ENCODE measurements at places on chromosomes 7 and 10.
A peak's percentile ranks its signal among the peaks of the same experiment; 100 is the strongest.

DNA sequence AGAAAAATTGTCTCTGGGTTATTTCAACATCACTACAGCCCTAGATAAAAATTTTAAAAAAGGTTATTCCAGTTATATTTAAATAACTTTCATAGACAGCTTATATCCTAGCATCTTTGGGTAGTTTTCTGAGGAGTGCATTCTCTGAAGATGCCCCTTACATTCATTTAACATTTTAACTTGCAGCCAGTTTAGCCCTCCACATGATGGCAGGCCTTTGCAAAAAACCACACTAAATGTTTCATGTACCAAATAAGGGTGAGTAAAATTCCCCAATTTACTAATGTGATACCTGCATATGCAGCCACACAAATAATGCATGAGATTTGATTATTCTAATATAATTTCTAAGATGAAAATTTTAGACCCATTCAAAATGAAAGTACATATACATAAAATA is 108.4 kb upstream of the ZWINT start:
- DNase-seq, result no peak

- DNase-seq, result no peak
These were observed 942.9 kb downstream of the NRG3 start for GRCh38 chr10:82817676-82818422.

DNA sequence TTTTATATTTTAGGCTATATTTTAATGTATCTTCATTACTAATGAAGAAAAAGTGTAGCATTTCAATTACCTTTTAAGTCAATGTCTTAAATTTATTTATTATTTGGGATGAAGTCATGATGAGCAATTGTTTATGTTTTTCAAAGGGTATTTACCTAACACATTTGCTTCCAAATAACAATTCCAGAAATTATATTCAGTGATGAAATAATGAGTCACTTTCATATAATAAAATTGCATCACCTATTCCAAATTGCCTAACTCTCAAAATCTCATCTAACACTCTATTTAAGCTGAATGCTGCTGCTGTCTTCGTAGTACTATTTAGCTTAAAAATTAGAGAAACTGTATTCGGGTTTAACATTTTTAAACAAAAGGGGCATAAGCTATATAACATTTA is 97.7 kb downstream of the PRKG1 start:
- DNase-seq, result no peak

DNA sequence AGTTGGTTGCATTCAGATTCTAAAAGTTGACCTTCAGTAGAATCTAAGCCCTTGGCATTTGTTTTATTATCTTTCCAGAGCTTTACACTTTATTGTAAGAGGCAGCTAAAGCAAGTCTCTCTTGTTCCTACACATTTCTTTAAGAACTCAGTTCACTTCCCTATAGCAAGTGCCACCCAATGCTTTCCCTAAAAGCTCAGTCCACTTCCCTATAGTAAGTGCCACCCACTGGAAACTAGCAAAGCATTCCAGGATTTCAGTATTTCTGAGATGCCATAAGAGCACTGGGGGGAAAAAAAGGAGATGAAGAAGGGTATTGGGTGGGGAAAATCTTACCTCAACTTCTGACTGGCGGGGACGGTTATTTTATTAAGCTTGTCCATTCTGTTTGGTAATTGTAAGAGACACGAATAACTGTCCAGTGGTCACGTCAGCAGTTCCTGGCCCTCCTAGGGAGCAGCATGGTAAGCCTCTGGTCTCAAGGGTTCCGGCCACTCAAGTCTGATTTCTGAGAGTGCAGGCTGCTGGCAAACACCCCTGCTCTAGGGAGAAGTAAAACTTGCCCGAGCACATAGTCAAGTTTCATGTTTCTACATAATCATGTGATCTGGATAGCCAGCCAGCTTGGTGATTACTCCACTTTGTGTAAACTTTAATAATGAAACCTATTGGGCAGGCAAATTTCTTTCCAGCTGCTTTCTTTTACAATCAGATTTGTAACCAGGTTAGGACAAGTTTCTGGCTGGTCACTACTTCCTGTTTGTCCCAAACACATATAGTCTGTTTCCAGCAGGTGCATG is at the start of gene BLNK:
BLNK (minus strand) TSS at position 554 of the 800 bp plus-strand sequence; CDS start at position 383, 171 bp downstream.
- no peak for DNase-seq

- no peak for DNase-seq
These were observed 169.5 kb downstream of the TMEM26 start for GRCh38 chr10:61283481-61284221.

DNA sequence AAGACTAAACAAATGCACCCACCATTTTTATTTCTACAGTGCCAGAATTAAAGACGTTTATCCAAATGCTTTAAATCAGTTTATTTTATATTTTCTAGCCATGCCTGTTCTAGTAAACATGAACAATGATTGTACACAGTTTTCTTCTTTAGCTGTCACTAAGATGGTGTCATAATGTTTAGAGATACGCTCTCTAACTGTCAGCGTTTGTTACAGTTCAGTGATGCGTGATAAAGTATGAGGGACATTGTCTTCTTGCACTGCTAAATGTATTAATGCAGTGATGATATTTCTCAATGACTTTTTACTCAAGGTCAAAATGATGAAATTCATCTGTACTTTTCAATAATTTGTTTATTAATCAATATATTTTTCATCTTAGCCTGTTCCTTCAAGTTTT is 513.6 kb downstream of the ATRNL1 start:
- DNase-seq, result no peak

DNA sequence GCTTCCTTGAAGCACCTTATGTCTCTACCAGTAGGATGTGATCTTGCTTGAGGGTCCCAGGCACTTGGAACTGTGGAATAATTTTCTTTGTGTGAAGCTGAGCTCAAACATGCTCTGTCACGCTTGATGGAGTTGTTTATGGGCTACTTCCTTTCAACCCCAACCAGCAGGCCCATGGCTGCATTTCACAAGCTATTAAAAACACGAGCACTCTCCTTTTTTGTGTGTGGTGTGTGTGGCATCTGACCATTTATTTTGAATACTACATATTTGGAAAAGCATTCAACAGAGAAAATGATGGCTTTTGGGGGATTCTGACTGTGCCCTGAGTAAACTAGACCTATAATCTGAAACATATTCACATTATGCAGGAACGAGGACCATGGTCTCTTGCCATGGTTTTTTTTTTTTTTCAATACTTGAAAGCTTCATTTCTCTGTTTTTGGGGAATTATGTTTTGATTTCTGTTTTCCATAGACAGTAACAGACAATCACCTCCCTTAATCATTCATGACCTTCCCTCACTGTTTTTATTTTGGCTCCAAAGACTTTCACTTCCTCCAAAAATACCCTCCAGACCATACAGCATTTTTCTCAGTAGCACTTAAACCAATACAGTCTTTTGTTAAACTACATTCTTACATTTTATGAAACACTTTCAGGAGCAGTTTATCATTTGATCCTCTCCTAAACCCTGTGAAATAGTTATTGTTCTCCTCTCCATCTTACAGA is 233.6 kb upstream of the BMPER start:
- DNase-seq, result peak; percentile 13

DNA sequence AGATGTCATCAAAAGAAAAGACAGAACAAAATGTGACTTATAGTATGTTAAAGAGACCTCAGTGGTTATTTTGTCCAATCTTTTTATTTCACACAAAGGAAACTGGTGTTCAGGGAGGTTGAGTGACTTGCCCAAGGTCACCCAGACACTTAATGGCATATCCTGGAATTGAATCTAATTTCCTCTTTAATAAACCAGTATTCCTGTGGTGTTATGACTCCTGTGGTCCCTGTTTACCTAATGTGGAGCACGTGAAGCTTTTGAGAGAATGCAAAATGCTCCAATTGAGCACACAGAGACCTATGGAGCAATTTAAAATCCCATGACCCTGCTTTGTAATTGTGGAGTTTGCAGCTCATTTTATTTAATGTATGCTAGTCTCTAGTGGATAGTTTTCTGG is 251.9 kb downstream of the REEP3 start:
- DNase-seq, result no peak

GRCh38 chr10:75399461-75400162 is 2.0 kb downstream of the ZNF503 start:
- peak; percentile 54 for DNase-seq

- DNase-seq, result no peak
These were observed 268.1 kb upstream of the PLPP4 start for GRCh38 chr10:120188950-120189349.

DNA sequence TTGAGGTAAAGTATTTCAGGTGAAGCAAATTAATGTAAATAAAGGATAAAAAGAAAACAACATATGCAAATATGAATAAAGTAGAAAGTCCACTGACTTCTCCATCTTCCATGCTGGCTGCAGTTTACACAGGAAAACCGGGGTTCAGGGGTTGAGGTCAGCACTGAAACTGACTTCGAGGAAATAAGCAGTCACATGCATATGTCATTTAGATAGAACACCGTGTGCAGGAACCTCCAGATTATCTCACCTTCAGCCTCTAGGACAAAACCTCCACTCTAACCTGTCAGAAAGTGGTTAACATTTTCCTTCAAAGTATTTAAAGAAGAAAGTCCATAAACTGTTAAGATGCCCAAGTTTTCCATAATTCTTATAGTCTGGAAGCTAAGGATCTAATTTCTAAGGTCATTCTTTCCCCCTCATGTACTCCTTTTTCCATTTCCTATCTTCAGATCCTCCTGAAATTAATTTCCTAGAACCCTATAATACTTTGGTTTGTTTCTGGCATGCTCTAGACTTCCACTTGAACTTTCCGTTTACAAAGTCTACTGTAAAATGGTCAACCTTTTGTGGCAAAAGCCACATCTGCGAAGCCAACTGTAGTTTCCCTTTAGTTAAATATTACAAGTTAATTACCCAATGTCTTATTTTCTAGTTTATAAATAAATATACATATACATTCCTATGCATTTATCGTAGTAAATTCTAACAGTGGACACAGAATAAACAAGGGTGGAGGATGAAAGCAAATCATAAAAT is 173.3 kb downstream of the RAPGEF5 start:
- DNase-seq, result no peak

GRCh38 chr10:110509560-110509959 is 11.9 kb downstream of the DUSP5 start:
- DNase-seq, result no peak

GRCh38 chr7:102912742-102913141 is at the start of gene LRRC17:
Gene LRRC17 (plus strand): TSS chr7:102913000. CDS start chr7:102933914, 20,914 bp downstream.
- DNase-seq, result no peak

DNA sequence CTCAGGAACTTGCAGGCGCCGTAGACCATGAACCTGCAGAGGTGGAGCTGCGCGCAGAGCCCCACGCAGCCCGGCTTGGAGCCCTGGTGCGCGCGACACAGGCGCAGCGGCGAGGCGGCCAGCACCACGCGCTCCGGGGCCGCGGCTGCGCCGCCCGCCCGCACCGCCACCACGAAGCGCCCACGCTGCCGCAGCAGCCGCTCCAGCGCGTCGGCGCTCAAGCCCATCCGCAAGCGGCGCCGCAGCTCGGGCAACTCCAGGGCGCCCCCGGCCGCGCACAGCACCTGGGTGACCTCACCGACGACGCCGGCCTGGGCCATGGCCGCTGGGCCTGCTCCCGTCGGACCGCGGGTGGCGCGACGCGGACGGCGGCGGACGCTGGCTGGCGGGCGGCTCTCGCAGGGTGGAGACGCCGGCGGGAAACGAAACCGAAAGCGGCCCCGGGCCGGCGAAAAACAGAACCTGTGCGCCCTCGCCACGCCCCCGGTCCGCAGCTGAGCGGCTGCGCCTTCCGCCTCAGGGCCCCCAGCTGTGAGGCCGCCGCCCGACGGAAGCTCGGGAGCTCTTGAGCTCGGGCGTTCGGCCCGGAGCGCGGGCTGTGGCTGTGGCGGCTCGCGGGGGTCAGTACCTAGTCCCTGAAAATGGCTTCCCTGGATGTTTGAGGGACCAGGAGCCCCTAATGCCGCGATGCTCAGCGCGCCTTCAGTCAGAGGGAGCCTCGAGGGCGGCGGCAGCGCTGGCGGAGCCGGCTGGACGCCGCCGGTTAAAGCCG is at the start of gene PARP12:
PARP12 (minus strand) TSS at position 424 of the 772 bp plus-strand sequence; CDS start at position 320, 104 bp downstream.
- DNase-seq, result peak; percentile 83

DNA sequence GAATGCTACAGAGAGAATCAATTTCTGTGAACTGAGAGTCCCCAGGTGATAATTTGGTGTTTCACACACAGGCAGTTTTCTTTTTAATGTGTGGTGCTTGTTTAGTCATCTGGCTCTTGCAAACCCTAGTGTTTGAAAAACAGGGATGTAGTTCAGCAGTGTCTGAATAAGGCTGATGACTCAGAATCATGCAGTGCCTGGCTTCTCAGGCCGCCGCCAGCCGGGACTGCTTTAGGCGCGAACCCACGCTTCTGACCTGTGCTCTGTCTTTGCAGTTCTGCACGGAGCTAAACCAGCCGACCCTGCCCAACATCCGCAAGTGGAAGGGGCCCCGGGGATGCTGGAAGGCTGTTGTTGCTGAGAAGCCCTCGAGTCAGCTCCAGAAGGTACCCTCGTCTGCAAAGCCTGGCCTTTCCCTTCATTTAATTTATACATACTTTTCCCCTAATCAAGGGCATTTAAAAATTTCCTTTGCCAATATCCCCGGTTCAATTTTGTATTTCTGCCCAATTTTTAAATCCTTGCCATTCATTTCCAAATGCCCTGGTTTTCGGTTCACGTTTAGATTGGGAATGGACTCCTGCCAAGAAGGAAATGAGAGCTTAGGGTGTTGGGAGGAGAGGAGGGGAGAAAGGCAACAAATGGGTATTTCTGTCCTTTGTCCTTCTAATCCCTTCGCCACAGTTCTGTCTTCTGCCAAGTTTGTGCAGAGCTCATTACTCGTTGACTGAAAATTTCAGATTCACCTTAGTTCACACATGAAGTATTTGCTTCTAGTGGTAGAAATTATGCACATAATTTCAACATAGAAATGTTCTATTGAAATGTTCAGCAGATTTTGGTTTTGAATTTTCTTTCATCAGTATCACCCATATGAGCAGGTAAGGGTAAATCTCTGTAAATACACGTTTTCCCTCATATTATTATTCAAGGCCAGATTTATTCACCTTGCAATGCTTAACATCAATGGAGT is 108.5 kb upstream of the ANLN start:
- DNase-seq, result peak; percentile 80

GRCh38 chr10:64369885-64370773 is 848.9 kb downstream of the REEP3 start:
- DNase-seq, result peak; percentile 13

DNA sequence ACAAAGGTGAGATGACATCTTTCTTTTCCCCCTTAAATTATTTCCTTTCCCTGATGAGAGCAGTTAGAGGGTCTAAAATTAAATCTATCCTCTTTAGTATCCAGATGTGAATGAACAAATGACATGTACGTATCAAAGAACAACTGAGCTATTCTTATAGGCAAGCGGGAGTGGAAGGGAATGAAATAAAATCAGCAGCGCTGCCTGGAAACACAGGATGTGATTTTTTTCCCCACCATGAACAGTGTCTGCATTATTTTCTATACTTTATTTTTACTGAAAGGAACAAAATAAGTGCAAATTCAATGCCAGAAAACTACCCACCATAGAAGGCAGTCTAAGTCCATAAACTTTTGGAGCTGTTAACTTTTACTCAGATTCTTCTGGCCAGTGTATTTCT is 40.6 kb downstream of the SLC26A4 start:
- DNase-seq, result no peak

GRCh38 chr10:69230128-69230527 is 10.0 kb downstream of the HKDC1 start:
- no peak for DNase-seq

- DNase-seq, result no peak
These were observed 55.8 kb downstream of the FIGNL1 start for GRCh38 chr7:50394315-50394714.
